ENCODE measurements at places on chromosomes 16 and 17.

- no peak for DNase-seq
Measured at GRCh38 chr16:9345880-9346279, 254.4 kb downstream of the HAPSTR1 start.

- peak; percentile 45 for DNase-seq
Measured at GRCh38 chr17:39591958-39592954, 15.5 kb downstream of the NEUROD2 start.

DNA sequence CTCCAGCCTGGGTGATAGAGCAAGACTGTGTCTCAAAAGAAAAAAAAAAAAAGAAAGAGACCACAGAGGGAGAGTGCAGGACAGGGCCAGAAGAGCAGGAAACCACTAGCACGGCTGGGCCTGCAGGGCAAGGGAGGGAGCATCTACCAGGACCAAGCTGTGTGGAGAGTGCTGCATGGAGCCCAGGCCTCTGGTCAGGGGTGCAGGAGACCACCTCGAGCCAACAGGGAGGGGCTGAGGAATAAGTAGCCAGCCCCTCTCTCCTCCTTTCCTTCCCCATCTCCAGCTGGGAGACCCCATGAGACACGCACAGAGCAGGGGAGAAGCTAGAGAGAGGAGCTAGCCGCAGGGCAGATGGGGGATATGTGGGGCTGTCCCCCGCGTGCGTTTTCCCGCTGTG lies 67.0 kb upstream of the DNAH17 start:
- no peak for DNase-seq

DNA sequence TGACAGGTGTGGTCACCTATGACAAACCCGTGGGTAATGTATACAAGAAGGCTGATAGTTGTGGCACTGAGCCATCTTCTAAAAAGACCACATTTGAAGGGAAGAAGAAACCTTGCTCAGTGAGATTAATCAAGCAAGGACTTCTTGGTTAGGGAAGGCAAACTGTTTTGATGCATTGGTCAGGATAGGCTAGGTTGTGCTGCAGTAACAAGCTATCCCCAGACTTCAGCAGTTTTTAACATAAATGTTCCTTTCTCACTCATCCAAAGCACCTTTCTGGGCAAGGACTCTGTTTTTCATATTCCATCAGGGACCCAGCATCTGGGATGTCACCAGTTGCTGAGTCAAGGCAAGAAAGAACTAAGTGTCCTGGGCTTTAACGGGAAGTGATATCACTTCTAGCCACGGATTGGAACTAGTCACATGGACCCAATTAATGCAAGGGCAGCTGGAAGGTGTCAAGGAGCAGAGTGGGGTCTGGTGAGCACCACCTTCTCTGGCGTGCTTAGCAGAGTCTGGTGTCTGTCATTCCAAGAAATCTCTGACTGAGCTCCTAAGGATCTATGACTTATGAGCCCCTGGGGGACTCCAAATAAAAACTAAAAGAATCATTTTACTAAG lies 52.0 kb upstream of the CCL2 start:
- no peak for DNase-seq

DNA sequence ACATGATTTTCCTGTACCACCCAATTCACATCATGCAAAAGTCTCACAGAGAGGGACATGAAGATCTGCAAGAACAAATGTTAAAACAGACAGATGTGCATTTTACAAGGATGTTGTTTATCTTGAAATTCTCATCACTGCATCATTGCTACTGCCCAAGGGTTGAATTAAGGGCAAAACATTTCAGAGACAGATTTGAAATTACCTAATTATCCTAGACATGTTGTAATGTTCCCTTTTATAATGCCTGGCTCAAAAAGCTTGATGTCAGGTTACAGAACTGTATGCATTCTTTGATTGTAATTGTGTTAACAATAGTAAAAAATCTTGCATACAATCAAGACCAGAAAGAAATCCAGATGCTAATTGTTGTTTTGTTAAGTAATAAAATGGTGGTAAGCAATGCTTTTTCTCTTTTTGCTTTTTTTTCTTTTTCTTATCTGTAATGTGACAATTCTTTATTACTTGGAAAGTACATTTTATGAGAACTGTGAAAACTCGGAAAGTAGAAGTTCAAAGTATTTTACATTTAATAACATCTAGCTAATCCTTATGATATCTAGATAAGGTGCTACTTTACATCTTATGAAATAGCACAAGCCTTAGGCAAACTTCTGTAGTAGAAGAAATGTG lies 3.6 kb upstream of the DUSP14 start:
- no peak for DNase-seq

DNA sequence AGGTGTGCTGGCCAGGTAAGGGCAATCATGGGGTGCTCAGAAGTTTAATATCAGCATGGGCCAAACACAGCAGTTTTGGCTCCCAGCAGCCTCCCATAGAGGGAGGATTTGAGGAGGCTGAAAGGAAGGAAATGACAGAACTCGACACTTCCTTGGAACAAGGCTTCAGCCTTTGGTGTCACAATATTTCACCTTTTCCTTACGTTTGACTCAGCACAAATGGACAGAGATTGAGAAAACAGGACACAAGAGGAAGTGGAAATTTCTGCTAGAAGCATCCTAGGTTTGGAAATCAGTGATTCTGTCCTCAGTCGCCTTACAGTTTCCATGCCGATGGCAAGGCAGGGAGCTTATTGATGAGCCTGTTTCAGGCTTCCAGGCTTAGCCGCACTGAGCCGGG lies 181.4 kb downstream of the MAF start:
- no peak for DNase-seq

DNA sequence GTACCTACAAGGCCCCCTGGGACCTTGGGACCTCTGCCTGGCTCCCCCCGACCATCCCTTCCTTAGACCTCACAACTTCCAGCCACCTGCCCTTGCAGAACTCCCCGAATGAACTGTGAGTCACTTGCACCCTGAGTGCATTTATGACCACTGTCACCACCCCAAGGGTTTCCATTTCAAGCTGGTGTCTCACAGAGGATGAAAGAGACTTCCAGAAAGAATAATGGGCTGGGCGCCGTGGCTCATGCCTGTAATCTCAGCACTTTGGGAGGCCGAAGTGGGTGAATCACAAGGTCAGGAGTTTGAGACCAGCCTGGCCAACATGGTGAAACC lies 124.5 kb upstream of the CIBAR2 start:
- no peak for DNase-seq

DNA sequence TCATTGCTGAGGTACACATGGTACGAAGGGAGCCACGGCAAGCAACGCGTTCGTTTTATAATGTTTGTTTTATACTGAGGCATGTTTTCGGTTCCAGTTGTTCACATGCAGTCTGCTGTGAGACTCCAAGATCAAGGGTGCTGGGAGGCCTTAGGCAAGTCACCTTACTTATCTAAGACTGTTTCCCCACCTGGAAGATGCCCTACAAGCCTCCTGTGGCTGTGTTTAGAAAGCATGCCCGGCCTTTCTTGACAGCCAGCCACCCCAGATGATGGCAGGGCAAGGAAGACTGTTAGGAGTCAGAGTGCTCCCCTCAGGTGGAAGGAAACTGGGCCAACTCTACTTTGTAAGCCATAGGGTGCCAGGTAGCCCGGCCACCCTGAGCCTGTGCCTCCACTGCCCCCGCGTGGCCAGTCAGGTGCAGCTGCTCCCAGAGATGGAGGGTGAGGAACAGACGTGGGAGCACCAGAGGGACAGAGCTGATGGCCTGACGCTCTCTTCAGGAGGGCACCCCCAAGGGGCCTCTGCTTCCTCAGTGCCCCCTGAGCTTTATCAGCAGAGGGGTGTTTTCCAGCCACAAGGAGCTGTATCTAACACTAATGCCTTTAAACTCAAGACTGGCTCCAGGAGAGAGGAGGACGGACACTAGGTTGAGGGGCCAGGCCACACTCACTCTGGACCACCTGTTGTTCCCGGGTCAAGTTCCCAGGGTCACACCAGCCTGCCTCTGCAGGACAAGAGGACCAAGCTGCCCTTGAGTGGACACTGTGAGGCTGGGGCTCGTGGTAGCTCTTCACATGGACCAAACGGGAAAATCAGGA lies 5.4 kb downstream of the NAT9 start:
- peak; percentile 76 for DNase-seq

- no peak for DNase-seq
Measured at GRCh38 chr16:67833030-67833414, 9.1 kb upstream of the THAP11 start.

- DNase-seq: no peak
Measured at GRCh38 chr17:6070430-6070912, 292 bp downstream of the WSCD1 start.

- no peak for DNase-seq
Measured at GRCh38 chr17:81341516-81342268, 46.6 kb upstream of the SLC38A10 start.

GRCh38 chr16:29763326-29763725 lies 14.7 kb upstream of the ZG16 start:
- DNase-seq: no peak

DNA sequence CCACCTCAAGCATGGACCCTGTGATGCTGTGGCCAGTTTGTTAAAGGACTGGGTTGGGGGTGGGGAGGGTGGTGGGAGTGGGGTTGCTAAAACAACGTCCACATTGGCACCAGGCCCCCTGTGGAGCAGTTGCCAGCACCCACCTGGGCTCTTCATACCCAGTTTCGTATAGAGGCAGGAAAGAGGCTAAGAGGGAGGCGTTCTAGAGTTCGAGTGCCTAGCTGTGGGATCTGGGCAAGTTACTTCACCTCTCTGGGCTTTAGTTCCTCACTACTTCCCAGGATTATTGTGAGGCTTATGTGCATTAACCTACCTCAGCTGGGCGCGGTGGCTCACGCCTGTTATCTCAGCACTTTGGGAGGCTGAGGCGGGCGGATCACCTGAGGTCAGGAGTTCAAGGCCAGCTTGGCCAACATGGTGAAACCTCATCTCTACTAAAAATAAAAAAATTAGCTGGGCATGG lies 1.4 kb downstream of the MFAP4 start:
- DNase-seq: no peak

DNA sequence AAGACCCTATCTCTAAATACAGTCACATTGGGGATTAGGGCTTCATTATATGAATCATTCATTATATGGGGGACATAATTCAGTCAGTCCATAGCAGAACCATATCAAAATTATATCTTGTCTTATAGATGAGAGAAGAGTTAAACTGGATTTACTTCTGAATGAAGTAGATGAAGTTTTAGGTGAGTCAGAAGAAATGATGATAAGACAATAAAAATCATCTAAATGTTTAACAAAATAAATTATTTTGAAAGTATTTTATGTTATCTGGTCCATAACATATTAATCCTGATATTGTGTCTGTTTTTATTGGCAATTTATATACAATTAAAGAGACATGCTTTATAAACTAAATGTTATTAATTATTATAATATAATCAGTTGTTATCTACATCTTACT lies 76.9 kb upstream of the EFCAB3 start:
- DNase-seq: no peak

DNA sequence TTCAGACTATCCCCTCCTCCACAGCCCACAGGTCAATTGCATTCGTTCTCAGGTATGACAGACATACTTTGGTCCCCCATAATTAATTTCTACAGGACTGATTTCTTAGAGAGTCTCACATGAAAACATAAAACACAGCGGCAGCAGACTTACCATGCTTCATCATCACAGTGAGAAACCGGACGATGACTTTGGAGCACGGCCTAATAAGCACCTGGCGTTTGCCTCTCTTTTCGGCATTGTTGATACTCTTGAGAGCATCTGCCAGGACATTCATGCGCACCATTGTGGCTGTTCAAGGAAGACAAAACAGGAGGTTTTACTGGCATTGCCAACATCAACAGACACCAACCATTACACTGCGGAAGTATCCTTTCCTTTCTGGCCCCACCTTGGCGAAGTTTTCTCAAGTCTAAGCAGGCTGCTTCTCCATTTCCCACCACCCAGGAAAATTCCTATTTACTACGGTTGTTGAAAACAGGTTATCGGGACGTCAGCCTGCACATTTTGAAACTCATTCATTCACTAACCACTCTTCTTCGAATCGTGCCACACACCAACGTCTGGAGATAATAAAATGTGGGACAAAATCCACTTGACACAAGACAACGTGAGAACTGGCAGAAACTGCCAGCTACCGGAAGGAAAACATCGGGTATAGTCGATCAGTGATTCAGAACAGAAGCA lies 1.2 kb downstream of the RPS15A start:
- DNase-seq: no peak

DNA sequence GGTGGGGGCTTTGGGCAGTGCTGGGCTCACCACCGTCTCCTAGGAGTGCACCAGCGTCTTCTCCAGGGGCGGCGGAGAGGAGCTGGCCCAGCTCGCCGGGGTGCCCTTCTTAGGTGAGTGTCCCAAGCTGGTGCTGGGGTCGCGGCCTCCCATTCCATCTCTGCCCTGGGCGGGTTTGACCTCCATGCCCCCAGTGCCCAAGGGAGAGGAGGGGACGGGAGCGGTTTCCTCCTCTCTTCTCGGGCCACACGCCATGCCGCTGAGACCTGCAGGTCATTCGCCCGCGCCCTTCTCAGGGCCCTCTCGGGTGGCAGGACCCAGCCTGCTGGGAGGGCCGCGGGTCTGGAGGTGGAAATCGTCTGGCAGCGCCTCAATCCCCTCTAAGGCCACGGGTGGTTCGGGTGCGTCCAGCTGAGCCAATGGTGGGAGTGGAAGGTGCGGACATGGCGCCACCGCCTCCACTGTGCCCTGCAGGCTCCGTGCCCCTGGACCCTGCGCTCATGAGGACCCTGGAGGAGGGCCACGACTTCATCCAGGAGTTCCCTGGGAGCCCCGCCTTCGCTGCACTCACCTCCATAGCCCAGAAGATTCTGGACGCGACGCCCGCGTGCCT lies 5.3 kb downstream of the IGFALS start:
- no peak for DNase-seq

GRCh38 chr17:59783221-59784047 lies 76.0 kb downstream of the VMP1 start:
- no peak for DNase-seq

DNA sequence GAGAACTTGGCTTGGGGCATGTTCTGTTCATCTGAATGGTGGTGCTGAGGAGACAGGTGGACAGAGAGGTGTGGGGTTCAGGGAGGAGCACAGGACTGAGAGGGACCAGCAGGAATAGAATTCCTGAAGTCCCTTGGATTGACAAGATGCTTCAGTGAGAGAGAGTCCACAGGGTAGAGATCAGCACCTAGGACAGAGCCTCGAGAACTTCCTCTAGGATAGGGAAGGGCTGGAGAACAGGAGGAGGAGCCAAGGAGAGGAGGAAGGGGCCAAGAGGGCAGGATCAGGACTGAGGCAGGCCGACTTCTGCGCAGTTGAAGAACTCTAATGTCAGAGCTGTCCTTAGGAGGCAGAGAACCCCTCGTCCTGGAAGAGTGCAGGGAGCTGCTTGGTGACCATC lies 138.4 kb downstream of the PRKCB start:
- no peak for DNase-seq

DNA sequence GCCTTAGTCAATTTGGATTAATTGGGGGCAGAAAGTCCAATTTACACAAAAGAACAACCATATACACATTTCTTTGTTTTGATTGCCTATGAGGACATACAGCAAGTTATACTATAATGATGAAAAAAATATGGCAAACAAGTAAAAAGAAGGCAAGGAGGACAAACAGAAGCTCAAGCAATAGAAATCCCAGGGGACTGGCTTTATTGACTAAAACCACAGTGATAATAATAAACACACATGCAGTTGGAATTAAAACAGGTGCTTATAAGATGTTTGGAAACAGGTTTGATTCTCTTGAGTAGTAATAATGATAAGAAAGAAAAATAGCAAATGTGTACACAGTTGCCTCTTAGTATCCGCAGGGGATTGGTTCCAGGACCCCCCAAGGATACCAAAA lies 176.4 kb downstream of the SHISA9 start:
- DNase-seq: no peak

GRCh38 chr16:10339777-10340732 lies 45.8 kb upstream of the ATF7IP2 start:
- DNase-seq: no peak

Data from stimulated activated CD4-positive, alpha-beta T cell treated with anti-CD3 and anti-CD28 coated beads, Interleukin-2, amount 100 ng/mL, for 24 hours (primary cell).